ENCODE measurements at places on chromosomes 1 and 21.

DNA sequence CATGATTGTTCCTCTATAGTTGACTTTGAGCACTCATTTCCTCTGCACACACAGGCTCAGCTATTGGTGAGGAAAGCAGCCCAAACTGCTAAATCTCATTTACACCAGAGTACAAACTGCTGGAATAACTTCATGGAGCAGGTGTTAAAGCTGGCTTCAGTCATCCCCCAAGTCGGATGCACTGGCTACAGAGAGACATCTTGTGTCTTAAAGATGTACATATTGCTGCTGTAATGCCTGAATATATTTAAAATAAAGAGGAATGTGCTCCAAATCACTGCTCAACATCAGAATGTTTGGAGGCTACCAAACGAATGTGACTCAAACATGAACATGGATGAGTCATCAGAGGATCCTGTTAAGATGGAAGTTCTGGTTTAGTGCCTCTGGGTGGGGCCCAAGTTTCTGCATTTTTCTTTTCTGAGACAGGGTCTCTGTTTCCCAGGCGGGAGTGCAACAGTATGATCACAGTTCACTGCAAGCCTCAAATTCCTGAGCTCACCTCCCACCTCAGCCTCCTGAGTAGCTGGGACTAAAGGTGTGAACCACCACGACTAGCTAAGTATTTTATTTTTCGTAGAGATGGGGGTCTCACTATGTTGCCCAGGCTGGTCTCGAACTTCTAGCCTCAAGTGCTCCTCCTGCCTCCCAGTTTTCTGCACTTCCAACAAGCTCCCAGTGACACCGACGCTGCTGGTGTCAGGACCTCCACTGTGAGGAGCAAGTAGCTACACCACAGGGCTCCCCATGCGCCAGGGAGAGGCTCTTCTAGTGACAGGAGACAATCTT is 79.0 kb upstream of the KRTAP19-8 start:
- peak; percentile 90 for DNase-seq

DNA sequence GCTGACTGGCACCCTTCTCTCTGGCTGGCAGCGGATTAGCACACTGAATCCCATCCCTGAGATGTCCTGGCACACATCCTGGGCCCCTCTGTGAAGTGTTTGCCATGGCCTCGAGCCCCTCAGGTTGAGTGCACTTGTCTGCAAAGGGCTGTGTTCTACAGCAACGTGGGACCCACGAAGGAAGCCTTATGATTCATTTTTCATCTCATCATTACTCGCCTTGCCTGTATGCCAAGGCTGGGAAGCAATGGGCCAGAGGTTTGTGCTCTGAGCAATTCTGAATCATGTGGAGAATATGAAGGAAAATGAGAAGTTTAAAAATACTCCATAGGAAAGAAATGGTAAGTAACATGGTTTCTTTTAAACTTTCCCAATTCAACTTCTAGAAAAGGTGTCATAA is 124.8 kb upstream of the LMO4 start:
- DNase-seq: peak; percentile 69

DNA sequence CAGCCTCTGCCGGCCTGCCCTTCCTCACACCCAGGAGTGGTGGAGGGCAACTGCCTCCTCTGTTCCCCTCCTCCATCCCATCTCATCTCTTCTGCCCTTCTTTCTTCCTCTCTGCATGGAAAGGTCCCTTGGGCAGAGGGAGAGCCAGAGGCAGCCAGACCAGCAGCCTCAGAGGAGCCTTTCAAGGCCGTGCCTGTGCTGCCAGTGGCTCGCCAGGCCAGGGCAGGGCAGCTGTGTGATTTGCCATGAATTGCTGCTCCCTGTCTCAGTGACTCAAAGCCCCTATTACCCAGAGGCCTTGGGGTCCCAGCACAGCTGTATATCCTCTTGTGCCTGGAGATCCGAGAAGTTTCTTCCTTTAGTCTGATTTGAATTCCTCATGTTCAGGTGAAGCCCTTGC is 21.9 kb downstream of the TMCC2 start:
- DNase-seq: no peak

DNA sequence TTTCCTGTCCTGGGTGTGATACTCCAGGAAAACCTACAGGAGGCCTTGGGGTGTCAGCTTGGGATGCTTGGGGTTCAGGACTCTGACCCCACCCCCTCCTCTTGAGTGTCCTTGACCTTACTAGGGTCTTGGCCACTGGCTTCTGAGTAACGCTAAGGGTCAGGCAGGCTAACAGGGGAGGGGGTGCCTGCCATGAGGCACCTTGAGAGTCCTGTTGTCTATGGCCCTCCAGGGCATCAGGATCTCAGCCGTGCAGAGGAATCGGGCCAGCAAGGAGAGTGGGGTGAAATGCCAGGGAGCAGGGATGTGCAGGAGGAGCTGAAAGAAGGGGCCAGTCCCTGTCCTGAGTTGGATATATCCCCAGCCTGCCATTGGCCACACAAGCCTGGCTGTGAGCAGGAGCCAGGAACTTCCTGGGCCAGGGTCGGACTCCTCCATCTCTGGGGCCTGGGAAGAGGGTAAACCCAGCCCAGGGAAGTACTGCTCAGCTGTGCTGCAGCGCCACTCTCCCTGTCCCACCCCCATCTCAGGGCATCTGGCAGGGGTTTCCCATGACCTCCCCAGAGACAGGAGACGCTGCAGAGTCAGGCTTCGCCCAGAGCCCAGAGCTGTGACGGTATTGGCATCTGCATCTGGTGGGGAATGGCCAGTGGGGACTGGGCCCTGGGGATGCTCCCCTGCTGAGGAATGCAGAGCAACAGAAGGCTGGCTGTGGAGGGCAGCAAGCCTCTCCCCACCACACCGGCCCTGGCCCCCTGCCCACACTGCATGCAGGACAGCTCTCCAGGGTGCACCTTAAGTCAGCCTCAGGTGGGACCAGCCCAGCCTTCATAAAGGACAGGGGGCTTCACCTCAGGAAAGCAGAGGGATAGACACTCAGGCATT is 6.3 kb downstream of the KIF21B start:
- no peak for DNase-seq

DNA sequence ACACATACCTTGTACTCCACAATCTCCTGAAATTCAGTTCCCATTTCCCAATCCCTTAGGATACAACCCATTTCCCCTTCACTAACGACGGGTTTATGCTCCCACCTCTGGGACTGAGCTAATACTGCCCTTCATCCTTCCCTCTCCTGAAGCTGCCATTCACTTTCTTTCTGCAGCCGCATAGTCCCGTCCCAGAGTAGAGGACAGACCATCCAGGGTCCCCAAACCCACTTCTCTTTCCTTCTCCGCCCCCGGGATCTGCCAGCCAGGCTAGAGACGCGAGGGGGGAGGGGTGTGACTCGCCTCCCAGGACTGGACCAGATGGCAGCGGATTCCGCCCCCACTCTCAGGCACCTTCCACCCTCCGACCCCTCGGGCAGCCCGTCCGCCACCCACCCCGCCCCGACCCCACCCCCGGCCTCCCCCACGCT is 679 bp downstream of the ABL2 start:
- peak; percentile 30 for DNase-seq

- no peak for DNase-seq
Measured at GRCh38 chr1:175427625-175428024, 235.0 kb upstream of the KIAA0040 start.

GRCh38 chr1:28602536-28603439 is 10.7 kb downstream of the RAB42 start:
- DNase-seq: peak; percentile 76

DNA sequence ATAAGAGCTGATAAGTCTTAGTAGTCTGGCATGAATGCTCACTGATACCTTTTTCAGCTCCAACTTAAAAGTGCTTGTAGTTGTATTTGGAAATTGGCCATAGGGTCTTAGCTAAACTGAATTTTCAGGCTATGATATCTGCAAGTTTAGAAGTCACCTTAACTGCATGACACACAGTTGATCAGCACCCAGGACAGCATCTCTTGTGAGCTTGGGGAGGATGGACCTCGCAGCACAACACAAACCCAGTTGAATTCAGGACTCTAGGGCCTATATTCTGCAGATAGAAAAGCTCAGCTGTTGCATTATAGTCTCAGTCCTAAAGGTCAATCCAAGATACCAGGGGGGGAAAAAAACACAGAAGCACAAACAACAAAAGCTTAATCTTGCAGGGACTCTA is 394.3 kb downstream of the KCNH1 start:
- DNase-seq: peak; percentile 8

DNA sequence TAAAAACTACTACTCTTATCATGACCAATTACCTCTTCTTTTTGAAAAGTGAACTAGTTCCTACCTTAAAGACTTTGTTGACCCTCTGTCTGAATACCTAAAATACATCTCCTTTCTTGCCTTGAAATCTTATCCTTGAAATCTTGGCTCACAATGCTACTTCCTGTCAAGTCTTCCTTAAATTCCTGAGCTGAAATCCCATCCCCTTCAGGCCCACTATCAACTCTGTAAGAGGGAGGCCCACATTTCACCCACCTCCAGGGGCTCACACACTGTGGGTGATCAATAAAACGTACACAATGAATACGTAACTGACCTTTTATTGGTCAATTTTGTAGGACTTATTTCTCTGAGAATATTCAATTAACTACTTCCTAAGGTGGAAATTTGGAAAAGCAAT is 88.0 kb downstream of the APP start:
- DNase-seq: no peak

DNA sequence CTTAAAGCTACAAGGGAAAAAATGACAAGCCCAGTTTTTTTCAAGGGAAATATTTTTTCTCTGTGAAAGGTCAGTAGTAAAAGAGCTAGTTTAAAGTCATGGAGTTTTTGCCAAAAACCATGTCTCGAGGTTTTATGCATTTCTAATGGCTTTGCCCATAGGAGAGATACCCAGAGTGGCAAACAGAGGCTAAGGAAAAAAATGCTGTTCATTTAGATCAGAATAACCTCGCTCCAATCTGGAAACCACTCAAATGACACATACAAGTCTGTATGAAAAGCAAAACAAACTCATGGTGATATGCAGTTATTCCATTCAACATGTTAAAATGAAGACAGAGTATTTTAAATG is 36.9 kb upstream of the EDEM3 start:
- no peak for DNase-seq

All from epithelial cell of esophagus (primary cell).